ENCODE measurements at places on chromosomes 5 and 9.

- DNase-seq = peak; percentile 69
- peaks cover 12% of the 10 kb centered on the region for H3K36me3 ChIP-seq
- H3K4me3 ChIP-seq = peak overlapping the region; percentile 77
- H3K27ac ChIP-seq = no peak overlapping the region
- peaks cover 32% of the 10 kb centered on the region for H3K4me1 ChIP-seq
These were observed 1.4 kb downstream of the OTULIN start for GRCh38 chr5:14665949-14666348.

DNA sequence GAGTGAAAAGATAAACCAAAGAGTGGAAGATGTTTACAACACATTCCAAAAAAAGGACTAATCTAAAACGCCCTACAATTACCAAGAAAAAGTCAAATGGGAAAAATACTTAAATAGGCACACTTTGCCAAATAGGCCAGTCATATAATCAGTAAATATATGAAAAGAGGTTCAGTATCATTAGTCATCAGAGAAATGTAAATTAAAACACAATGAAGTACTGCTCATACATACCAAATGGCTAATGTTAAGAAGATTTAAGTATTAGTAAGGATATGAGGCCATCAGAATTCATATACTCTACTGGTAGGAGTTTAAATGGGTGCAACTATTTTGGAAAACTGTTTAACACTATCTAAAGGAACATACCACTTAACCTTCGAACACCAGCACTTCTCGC, 47.6 kb downstream of the ZDHHC21 start:
- no peaks in the 10 kb centered on the region for H3K4me1 ChIP-seq
- H3K36me3 ChIP-seq = peaks cover 2% of the 10 kb centered on the region
- no peak for DNase-seq
- H3K27ac ChIP-seq = no peak overlapping the region
- H3K27me3 ChIP-seq = no peaks in the 10 kb centered on the region

DNA sequence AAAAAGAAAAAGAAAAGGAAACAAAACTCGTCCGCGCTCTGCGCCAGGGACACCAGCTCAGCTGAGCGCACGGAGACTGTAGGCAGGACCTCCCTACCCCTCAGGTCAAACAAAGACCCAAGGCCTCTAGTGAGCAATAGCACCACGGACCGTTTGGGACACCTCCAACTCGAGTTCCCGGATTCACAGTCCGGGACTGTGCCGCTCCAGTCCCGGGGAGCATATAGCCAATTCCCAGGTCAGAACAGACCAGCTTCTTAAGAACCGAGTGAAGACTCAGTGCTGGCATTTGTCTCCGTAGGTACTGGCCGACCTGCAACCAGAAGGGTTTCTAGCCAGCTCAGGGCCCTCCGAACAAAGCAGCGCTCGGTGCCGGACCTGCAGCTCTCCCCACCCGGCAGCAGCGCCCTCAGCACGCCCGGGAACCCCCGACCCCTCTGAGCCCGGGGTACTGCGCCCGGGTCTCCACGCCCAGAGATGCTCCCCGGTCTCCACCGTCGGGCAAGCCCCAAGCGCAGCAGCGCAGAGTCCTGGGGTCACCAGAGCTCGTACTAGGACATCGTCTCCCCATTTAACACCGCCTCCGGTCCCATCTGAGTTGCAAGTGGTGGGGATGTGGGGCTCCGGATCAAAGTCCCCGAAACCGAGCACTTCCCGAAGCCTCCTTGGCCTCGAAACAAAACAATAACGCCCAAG, 591 bp downstream of the ABCA1 start:
- H3K4me1 ChIP-seq = peaks cover 9% of the 10 kb centered on the region
- H3K27ac ChIP-seq = peak overlapping the region; percentile 92
- DNase-seq = peak; percentile 47
- no peaks in the 10 kb centered on the region for H3K36me3 ChIP-seq
- peak overlapping the region; percentile 56 for H3K4me3 ChIP-seq
- peaks cover 3% of the 10 kb centered on the region for H3K27me3 ChIP-seq

GRCh38 chr5:128579093-128579492, 41.0 kb upstream of the FBN2 start:
- no peaks in the 10 kb centered on the region for H3K4me1 ChIP-seq
- no peak overlapping the region for H3K4me3 ChIP-seq
- H3K27me3 ChIP-seq = no peaks in the 10 kb centered on the region
- no peaks in the 10 kb centered on the region for H3K36me3 ChIP-seq
- no peak overlapping the region for H3K27ac ChIP-seq

DNA sequence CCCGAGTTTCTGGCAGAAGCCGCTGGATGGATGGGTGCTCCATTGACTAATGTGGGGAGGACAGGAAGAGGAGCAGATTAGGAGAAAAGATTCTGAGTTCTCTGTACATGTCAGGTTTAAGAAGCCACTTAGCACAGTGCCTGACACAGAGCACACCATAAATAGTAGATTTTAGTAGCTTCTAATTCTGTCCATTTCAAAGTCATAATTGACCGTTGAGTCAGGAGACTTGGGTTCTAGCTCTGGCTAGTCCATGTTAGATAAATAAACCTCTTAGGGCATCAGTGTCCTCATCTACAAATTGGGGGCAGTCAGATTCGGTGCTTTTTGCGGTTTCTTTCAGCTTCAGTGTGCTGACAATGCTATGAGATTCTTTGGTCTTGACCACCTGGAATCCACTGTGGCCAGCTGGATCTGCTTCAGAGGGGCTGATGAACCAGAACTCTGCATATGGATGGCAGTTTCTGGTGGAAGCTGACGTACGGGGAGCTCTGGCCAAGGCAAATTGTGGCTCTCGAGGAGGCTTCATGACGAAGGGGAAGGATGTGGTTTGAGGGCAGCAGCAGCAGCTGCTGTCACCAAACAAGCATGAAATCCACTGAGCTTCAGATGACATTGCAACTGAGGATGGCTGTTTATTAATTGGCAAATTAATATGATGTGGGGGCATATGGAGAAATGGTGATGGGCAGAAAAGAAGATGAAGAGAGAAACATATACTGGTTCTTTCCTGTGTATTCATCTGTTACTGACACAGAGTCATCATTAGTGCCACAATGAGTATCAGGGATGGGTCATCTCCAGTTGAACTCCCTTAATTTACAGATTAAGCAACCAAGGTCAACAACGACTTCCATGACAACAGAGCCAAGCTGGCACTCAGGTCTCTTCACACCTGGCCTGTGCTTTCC, 134.4 kb downstream of the AOPEP start:
- peaks cover 8% of the 10 kb centered on the region for H3K4me1 ChIP-seq
- DNase-seq = peak; percentile 54
- no peaks in the 10 kb centered on the region for H3K27me3 ChIP-seq
- no peak overlapping the region for H3K4me3 ChIP-seq

GRCh38 chr5:181114844-181115778, 15.9 kb downstream of the OR2V1 start:
- no peak for DNase-seq
- H3K27ac ChIP-seq = no peak overlapping the region
- no peaks in the 10 kb centered on the region for H3K4me1 ChIP-seq

DNA sequence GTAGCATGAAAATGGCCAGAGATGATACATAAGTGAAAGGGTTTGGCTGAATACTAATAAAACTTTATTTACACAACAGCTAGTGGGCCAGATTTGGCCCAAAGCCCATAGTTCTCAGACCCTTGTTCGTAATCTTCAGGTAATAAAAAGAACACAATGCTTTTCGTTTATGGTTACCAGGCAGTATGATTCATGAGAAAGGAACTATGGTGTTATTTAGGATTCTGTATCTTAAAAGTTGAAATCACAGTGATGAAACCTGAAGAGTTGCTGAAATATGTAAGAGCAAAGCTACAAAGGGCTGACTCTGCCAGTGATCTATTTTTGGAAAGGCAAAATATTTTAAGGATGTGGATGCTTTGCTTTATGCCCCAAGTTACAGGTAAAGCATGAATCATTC, 192.7 kb downstream of the SMC2 start:
- H3K4me3 ChIP-seq = no peak overlapping the region
- no peak overlapping the region for H3K27ac ChIP-seq
- DNase-seq = no peak

GRCh38 chr5:23820765-23821471, 313.5 kb downstream of the PRDM9 start:
- peak; percentile 2 for DNase-seq
- H3K4me1 ChIP-seq = no peaks in the 10 kb centered on the region
- H3K27ac ChIP-seq = no peak overlapping the region
- no peak overlapping the region for H3K4me3 ChIP-seq
- no peaks in the 10 kb centered on the region for H3K27me3 ChIP-seq

GRCh38 chr5:118397236-118397635, 591.1 kb downstream of the DTWD2 start:
- H3K4me3 ChIP-seq = no peak overlapping the region
- H3K27me3 ChIP-seq = no peaks in the 10 kb centered on the region
- H3K27ac ChIP-seq = no peak overlapping the region
- no peaks in the 10 kb centered on the region for H3K36me3 ChIP-seq
- no peaks in the 10 kb centered on the region for H3K4me1 ChIP-seq

DNA sequence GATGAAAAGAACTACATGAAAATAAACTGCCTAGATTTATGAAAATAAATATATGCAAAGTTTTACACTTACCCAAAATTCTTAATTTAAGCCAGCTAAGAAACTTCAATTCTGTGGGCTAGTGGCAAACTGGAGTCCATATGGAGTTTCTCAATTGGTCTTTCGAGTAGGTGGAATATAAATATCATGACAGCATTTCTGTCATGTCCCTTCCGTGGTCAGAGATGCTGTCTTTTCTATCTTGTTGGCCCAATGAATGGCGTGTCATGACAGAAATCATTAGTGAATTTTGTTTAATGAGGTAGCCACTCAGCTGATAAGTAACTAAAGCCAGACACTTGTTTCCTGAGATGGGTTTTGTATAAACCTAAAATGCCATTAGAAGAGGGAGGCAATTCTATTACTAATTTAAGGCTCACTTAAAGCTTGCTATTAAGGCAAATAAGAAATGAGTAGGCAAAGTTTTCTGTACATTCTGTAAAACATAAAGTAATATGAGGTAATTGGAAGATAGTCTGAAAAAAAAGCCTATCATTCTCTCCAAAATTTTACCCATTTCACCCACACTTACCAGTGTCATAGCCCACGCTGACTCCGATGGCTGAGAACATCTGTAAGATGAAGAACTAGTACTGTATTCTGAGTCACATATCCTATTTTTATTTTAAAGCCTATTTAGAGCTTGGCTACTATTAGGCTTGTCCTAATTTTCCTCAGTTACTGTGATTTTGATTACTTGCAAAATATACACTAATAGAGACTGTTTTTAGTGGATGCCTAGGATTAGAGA, 419.3 kb upstream of the MEF2C start:
- H3K27ac ChIP-seq = peak overlapping the region; percentile 21
- no peaks in the 10 kb centered on the region for H3K36me3 ChIP-seq

- H3K4me3 ChIP-seq = no peak overlapping the region
- no peaks in the 10 kb centered on the region for H3K27me3 ChIP-seq
- no peak for DNase-seq
- H3K27ac ChIP-seq = no peak overlapping the region
- no peaks in the 10 kb centered on the region for H3K36me3 ChIP-seq
These were observed 272.0 kb downstream of the PDE4D start for GRCh38 chr5:59621477-59621876.

GRCh38 chr5:37742111-37742510, 97.7 kb downstream of the GDNF start:
- no peaks in the 10 kb centered on the region for H3K27me3 ChIP-seq
- H3K27ac ChIP-seq = no peak overlapping the region
- H3K4me3 ChIP-seq = no peak overlapping the region
- no peaks in the 10 kb centered on the region for H3K4me1 ChIP-seq
